SK-N-SH (cell line): ENCODE measurements at places on chromosomes 12 and 14. TPM values are rescaled to one million over a fixed set of nuclear protein-coding genes. Genes with fewer than 3 reads are reported as not detected.
A peak's percentile ranks its signal among the peaks of the same experiment; 100 is the strongest.

The SLC38A4 gene
- polyA plus RNA-seq, result 66.7 and 89.3 TPM in 2 replicates

DNA sequence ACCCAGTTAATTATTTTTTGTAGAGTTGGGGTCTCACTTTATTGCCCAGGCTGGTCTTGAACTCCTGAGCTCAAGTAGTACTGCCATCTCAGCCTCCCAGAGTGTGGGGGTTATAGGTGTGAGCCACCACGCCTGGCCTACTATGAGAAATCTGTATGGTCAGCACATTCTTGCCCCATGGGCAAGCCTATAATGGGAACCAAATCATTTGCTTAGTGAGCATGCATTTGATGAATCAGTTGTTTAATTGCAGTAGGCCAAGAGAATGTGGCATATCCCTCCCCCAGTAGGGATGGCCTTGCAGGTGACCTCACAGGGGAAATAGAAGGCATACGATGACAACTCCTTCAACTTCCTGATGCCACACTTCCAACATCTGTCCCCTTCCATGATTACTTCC lies 122.7 kb downstream of the DIP2B start:
- H3K27me3 ChIP-seq, result no peaks in the 10 kb centered on the region
- no peak overlapping the region for H3K4me3 ChIP-seq
- peaks cover 36% of the 10 kb centered on the region for H3K36me3 ChIP-seq
- peaks cover 25% of the 10 kb centered on the region; the same call in 1 of the 2 replicates for H3K4me1 ChIP-seq

GRCh38 chr12:30200864-30201263 lies 417.1 kb upstream of the TMTC1 start:
- no peak overlapping the region for H3K4me3 ChIP-seq
- H3K27me3 ChIP-seq, result no peaks in the 10 kb centered on the region
- no peaks in the 10 kb centered on the region for H3K36me3 ChIP-seq
- no peak overlapping the region for H3K27ac ChIP-seq
- peak; percentile 46 for DNase-seq

- H3K4me3 ChIP-seq, result no peak overlapping the region
- H3K4me1 ChIP-seq, result no peaks in the 10 kb centered on the region
- no peak for DNase-seq
- H3K27ac ChIP-seq, result no peak overlapping the region
- no peaks in the 10 kb centered on the region for H3K36me3 ChIP-seq
Observed at GRCh38 chr14:44204061-44204835, 302.8 kb downstream of the FSCB start.

- H3K36me3 ChIP-seq, result no peaks in the 10 kb centered on the region
- H3K4me1 ChIP-seq, result no peaks in the 10 kb centered on the region
- peak; percentile 17 for DNase-seq
- no peak overlapping the region; the same call in 1 of the 2 replicates for H3K4me3 ChIP-seq
- no peaks in the 10 kb centered on the region; the same call in 1 of the 2 replicates for H3K27me3 ChIP-seq
Observed at GRCh38 chr12:102811110-102811737, 105.8 kb downstream of the PAH start.

The PUS1 gene
- 52.1 and 53.1 TPM in 2 replicates for polyA plus RNA-seq

The STXBP6 gene
- 0.16 and 0.36 TPM in 2 replicates for polyA plus RNA-seq

GRCh38 chr12:68761901-68762630 lies 16.1 kb downstream of the SLC35E3 start:
- H3K36me3 ChIP-seq, result peaks cover 31% of the 10 kb centered on the region
- no peak for DNase-seq
- no peaks in the 10 kb centered on the region for H3K4me1 ChIP-seq
- H3K27me3 ChIP-seq, result no peaks in the 10 kb centered on the region
- H3K27ac ChIP-seq, result no peak overlapping the region

GRCh38 chr12:28866715-28867503 lies 282.2 kb upstream of the FAR2 start:
- H3K36me3 ChIP-seq, result no peaks in the 10 kb centered on the region
- H3K4me3 ChIP-seq, result no peak overlapping the region
- DNase-seq, result no peak

- peaks cover 14% of the 10 kb centered on the region; the same call in 1 of the 2 replicates for H3K4me1 ChIP-seq
- peak; percentile 8 for DNase-seq
- H3K27me3 ChIP-seq, result no peaks in the 10 kb centered on the region
- H3K27ac ChIP-seq, result peak overlapping the region; percentile 49; the same call in 1 of the 2 replicates
- peaks cover 11% of the 10 kb centered on the region for H3K36me3 ChIP-seq
- H3K4me3 ChIP-seq, result no peak overlapping the region
Observed at GRCh38 chr12:69475237-69475975, 5.2 kb downstream of the FRS2 start.

DNA sequence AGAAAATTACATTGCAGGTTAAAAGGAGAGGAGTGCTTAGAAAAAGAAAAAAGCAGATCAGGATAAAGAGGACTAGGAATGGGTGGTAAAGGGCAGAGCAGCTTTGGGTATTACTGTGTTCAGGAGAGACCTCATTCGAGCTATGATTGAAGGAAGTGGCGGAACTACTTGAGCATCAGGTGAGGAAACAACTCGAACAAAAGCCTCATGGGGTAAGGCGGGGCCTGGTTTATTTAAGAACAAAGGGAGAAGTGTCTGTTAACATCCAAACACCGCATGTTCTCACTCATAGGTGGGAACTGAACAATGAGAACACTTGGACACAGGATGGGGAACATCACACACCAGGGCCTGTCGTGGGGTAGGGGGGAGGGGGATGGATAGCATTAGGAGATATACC lies 444.6 kb upstream of the CCDC196 start:
- no peaks in the 10 kb centered on the region for H3K4me1 ChIP-seq
- H3K36me3 ChIP-seq, result no peaks in the 10 kb centered on the region
- H3K4me3 ChIP-seq, result no peak overlapping the region
- no peaks in the 10 kb centered on the region for H3K27me3 ChIP-seq
- no peak for DNase-seq
- no peak overlapping the region for H3K27ac ChIP-seq

DNA sequence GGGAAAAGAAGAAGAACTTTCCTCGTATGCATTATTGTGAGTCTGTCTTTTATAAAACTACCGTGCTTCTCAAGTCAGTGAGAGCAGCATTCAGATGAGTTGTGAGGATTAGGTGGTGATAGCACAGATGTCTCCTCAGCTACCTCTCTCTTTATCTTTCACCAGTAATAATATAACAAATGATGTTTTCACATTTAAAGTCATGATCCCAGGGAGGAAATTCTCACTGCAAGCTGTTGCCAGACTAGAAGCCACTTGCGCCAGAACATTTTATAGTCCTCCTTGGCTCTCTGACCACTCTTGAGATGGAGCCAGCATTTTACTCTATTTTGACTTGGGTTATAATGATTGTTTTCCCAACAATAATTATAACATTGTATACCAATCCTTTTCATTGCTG lies 443.1 kb downstream of the AEBP2 start:
- H3K36me3 ChIP-seq, result no peaks in the 10 kb centered on the region
- H3K27me3 ChIP-seq, result no peaks in the 10 kb centered on the region
- no peak for DNase-seq

GRCh38 chr14:62381311-62382070 lies 619.3 kb downstream of the SNAPC1 start:
- H3K4me3 ChIP-seq, result no peak overlapping the region
- DNase-seq, result no peak
- no peaks in the 10 kb centered on the region for H3K4me1 ChIP-seq
- no peaks in the 10 kb centered on the region for H3K27me3 ChIP-seq
- H3K36me3 ChIP-seq, result no peaks in the 10 kb centered on the region

The PAPLN gene
- 0.13 and 0.15 TPM in 2 replicates for polyA plus RNA-seq

DNA sequence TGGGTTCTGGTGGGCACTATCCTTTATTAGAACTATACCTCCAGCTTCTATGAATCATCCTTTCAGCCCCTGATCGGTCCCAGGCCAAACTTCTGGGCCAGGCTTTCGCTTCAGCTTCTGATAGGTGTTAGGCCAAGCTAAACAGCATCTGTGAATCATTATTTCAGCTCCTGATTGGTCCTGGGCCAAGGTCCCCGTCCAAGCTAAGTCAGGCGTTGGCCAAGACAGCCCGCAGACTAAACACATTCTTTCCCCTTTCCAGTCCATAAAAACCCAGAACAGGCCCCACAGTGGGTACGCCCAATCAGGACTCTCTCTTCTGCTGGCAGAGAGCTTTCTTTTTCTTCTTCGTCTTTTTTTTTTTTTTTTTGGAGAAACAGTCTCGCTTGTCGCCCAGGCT lies 1808.9 kb upstream of the SEL1L start:
- no peak overlapping the region for H3K27ac ChIP-seq
- no peak overlapping the region for H3K4me3 ChIP-seq
- DNase-seq, result no peak
- no peaks in the 10 kb centered on the region for H3K27me3 ChIP-seq
- no peaks in the 10 kb centered on the region for H3K4me1 ChIP-seq

The C12orf42 gene
- not detected in 2 replicates for polyA plus RNA-seq

GRCh38 chr14:83594874-83595273 lies 1935.1 kb upstream of the FLRT2 start:
- no peak for DNase-seq
- H3K4me1 ChIP-seq, result no peaks in the 10 kb centered on the region
- H3K36me3 ChIP-seq, result no peaks in the 10 kb centered on the region
- no peak overlapping the region for H3K4me3 ChIP-seq
- H3K27ac ChIP-seq, result no peak overlapping the region
- H3K27me3 ChIP-seq, result no peaks in the 10 kb centered on the region

DNA sequence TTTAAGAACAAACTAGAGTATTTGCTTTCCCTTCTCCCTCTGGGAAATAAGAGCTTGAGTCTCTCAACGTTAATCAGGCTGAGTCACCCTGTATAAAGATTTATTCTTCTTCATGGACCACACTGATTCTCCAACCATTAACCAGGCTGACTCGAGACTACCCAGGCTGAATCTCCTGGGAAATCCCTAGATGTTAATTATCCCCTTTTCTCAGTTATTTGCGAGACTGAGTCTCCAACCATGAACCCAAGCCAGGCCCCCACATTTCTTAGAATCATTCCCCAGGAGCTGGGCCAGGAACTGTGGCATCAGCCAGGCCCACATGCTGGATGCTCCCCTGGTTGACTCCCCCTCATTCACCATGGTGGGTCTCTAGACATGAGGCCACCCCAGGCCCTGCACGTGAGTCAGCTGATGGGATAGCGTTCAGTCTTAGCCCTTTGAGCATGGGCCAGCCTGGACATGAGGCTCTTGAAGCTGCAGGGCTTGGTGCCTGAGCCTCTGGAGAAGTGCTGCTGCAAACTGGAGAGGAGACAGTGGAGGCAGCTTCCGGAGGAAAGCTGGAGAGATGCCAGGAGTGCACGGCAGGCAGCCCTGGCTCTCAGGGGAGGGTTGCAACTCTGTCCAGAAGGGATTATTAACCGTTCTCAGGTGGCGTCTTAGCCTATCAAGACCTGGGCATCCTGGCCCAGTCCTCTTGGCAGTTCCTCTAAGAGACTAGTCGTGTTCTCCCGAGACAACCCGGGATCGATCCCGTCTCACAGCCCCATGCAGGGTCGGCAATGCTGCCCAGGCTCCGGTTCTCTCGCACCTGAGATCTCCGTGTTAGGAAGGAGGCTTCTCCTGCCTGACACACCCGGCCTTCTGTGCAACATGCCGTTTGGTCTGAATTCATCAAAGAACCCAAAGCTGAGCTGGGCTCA lies 296.6 kb downstream of the ADGRD1 start:
- H3K4me3 ChIP-seq, result no peak overlapping the region
- no peaks in the 10 kb centered on the region for H3K36me3 ChIP-seq
- H3K27ac ChIP-seq, result no peak overlapping the region
- no peaks in the 10 kb centered on the region; the same call in 1 of the 2 replicates for H3K4me1 ChIP-seq

The MAP3K9 gene
- 2.0 and 2.1 TPM in 2 replicates for polyA plus RNA-seq

DNA sequence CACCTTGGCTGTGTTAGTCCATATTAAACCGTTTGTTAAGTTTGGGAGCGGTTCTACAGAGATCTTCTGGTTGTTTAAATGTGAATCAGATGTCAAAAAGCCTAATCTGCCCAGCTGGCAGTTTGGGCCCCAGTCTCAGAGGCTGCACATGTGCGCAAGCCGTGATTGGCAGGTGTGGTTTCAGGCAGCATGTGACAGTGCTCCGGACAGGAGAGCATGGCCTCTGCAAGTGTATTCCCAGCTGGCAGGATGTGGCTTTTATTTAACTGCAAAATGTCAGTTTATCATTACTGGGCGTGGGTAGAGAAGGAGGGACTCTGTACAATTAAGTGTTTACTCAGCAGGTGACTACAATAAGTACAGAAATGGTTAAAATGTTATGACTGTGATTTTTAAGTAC lies 77.5 kb downstream of the PELI2 start:
- no peak overlapping the region for H3K27ac ChIP-seq
- no peaks in the 10 kb centered on the region for H3K4me1 ChIP-seq
- DNase-seq, result no peak
- H3K36me3 ChIP-seq, result no peaks in the 10 kb centered on the region
- peaks cover 22% of the 10 kb centered on the region; the same call in 1 of the 2 replicates for H3K27me3 ChIP-seq
- H3K4me3 ChIP-seq, result no peak overlapping the region

The ASCL1 gene
- 0.21 and 0.28 TPM in 2 replicates for polyA plus RNA-seq

The BEGAIN gene
- 4.2 and 4.4 TPM in 2 replicates for polyA plus RNA-seq

DNA sequence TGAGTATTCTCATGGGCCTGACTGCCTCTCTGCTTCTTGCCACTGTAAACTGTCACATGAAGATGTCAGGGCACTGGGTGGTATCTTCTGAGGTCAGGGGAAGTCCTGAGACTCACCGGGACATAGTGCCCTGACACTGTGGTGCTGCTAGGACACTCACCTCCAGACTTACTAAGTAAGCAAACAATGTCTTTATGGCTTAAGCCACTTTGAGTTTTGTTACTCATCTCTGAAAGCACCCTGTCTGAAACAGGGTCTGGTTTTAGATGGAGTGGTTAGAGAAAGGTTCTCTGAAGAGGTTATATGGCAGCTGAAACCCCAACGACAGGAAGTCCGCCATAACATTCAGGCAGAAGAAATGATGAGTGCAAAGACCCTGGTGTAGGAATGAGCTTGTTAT lies 22.7 kb downstream of the GPR19 start:
- H3K4me1 ChIP-seq, result peaks cover 3% of the 10 kb centered on the region; the same call in 1 of the 2 replicates
- H3K27me3 ChIP-seq, result no peaks in the 10 kb centered on the region

DNA sequence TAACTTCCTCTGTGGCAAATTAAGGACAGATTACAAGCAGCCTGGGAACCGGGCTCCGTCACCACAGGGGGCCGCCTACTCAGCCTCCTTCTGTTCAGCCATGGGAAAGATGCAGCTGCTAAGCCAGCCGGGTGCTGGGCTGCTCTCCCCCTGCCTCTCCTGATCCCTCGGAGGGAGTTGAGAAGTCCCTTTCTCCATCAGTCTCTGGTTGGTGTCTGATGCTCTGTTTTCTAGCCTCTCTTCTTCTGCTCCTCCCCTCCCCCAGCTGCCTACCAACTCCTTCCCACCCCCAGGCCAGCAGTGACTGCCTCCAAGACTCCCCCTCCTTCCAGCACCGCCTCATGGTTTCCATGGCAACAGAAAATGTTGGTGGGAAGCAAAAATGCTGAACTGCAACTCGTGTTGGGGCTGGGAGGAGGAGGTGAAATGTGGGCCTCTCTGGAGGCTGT lies 486.7 kb downstream of the APAF1 start:
- no peak overlapping the region for H3K4me3 ChIP-seq
- H3K36me3 ChIP-seq, result no peaks in the 10 kb centered on the region
- no peak for DNase-seq
- H3K4me1 ChIP-seq, result peaks cover 3% of the 10 kb centered on the region; the same call in 1 of the 2 replicates
- no peak overlapping the region for H3K27ac ChIP-seq

GRCh38 chr14:65850429-65851135 lies 438.1 kb downstream of the FUT8 start:
- peak; percentile 23 for DNase-seq
- no peaks in the 10 kb centered on the region for H3K36me3 ChIP-seq
- no peaks in the 10 kb centered on the region for H3K4me1 ChIP-seq
- H3K27me3 ChIP-seq, result no peaks in the 10 kb centered on the region

- no peaks in the 10 kb centered on the region for H3K4me1 ChIP-seq
- no peak overlapping the region for H3K4me3 ChIP-seq
- no peaks in the 10 kb centered on the region for H3K27me3 ChIP-seq
- no peak for DNase-seq
- H3K36me3 ChIP-seq, result no peaks in the 10 kb centered on the region
Observed at GRCh38 chr12:19829100-19829853, 390.0 kb downstream of the AEBP2 start.

The CCDC177 gene
- not detected in 2 replicates for polyA plus RNA-seq

GRCh38 chr12:113482334-113482733 lies 10.7 kb upstream of the LHX5 start:
- H3K27ac ChIP-seq, result no peak overlapping the region
- no peaks in the 10 kb centered on the region for H3K36me3 ChIP-seq
- no peak overlapping the region for H3K4me3 ChIP-seq
- H3K27me3 ChIP-seq, result peaks cover 33% of the 10 kb centered on the region
